Right atrium auricular region (tissue), 2 donors: ENCODE measurements at places on chromosomes 4 and X. TPM values are rescaled to one million over a fixed set of nuclear protein-coding genes. Genes with fewer than 3 reads are reported as not detected.

DNA sequence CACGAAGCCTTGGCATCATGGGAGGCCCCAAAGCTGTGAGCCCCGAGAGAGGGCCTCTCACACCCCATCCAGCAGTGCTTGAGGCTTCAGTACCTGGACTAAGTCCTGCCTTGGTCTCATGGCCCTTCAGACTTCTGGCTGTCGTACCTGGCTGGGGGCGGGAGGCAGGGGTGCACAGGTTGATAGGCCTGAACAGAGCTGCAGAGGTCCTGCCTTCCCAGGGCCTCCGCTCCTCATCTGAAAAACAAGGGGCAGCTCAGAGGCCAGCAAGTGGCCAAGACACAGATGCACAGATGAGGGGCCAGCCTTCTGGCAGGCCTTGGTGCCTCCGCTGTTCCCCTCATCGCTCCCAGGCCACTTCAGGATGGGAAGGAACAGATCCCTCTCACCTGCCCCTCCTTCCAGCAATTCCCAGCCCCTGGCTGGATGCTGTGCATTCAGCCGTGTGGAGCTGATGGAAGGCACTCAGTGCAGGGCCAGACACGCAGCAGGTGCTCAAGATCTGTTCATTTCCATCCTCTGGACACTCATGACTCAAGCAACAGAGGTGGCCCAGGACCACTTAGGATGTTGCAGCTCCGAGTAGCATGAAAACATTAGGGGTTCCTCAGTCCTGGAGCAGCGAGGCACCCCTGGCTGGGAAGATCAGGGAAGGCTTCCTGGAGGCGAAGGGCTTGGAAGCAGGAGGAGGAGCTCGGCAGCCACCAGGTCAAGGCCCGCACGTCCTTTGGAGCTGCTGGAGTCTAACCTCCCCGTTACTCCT is 1.4 kb downstream of the ZNF185 start:
- DNase-seq, result no peak
- no peaks in the 10 kb centered on the region for H3K27me3 ChIP-seq
- no peaks in the 10 kb centered on the region for H3K4me1 ChIP-seq
- no peak overlapping the region for H3K27ac ChIP-seq
- no peaks in the 10 kb centered on the region for H3K36me3 ChIP-seq
- H3K4me3 ChIP-seq, result no peak overlapping the region

- H3K4me1 ChIP-seq, result no peaks in the 10 kb centered on the region
- H3K27ac ChIP-seq, result no peak overlapping the region
- no peak for DNase-seq
- H3K36me3 ChIP-seq, result no peaks in the 10 kb centered on the region
- no peak overlapping the region for H3K4me3 ChIP-seq
- peaks cover 18% of the 10 kb centered on the region for H3K27me3 ChIP-seq
Measured at GRCh38 chrX:153522259-153522658, 4.8 kb downstream of the ATP2B3 start.

DNA sequence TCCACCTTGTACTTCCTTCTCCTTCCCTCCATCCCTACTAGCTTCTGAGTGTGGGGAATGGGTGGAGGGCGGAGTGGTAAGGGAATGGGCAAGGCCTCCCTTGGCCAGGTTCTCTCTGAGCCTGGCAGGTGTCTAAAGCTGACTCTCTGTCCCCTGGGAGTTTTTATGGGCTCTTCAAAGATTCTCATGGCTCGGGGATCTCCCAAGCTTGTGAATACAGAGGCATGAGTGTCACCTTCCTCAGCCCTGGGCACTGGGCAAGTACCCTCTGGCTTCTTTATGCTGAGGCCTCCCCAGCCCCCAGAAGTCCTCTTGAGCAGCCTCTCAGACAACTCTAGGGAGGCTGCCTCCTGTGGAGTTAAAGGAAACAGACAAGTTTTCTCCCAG is 32.5 kb upstream of the DDX3X start:
- H3K27me3 ChIP-seq, result no peaks in the 10 kb centered on the region
- no peak overlapping the region for H3K27ac ChIP-seq
- no peaks in the 10 kb centered on the region for H3K36me3 ChIP-seq
- no peak overlapping the region for H3K4me3 ChIP-seq

The SLC10A6 gene
- total RNA-seq, result 1.7 TPM

- no peak overlapping the region for H3K27ac ChIP-seq
- H3K4me3 ChIP-seq, result no peak overlapping the region
- no peaks in the 10 kb centered on the region for H3K36me3 ChIP-seq
Measured at GRCh38 chr4:184968366-184968765, 49.9 kb upstream of the HELT start.

DNA sequence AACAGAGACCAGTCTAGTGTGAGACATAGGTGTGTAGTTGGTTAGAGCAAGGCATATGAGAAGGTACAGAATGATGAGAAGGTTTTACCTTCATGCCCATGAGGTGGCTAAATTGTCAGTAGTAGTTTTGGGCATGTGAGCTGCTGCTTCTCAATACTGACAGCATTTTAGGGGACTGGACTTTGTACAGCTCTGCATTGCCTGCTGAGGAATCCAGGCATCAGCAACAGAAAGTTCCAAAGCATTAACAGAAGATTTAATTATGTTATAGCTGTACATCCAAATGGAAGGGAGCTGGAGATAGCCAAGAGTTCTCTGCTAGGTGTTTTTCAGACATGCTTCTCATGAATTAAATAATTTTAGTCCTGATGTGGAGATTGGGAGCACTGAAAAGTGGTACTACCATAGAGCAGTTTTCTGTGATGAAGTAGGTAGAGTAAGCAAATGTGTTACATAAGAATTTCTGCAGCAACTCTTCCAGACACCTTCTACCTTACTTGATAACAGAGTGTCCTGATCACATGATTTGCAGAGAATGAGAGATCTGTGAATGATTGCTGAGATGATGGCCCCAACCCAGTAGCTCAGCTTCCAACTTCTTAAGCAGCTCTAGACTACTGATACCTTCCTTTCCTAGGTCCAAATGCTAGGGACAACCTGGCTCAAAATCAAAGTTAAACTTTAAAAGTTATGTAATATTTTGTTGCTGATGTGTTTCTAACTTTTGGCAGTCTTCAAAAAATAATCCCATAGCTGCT is 30.4 kb downstream of the FNIP2 start:
- no peak overlapping the region for H3K4me3 ChIP-seq
- no peaks in the 10 kb centered on the region for H3K27me3 ChIP-seq
- H3K4me1 ChIP-seq, result peaks cover 38% of the 10 kb centered on the region
- no peak for DNase-seq
- H3K36me3 ChIP-seq, result no peaks in the 10 kb centered on the region

DNA sequence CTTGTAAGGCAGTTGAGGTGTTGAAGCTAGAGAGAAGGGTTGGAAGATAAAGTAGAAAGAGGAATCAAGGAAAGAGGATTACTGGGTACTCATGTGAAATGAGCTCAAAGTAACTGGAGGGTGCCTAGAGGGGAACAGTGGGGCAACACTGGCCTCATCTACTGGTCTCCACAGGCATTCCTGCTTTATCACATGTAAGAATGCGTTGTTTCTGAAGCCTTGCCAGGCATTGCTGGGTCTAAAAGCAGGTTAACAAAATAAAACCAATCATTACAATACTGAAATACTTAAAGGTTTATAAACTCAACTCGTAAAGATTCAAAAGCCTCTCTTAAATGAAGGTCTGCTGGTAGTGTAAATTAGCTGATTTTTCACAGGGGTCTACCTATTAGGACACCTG is 96.0 kb downstream of the FANCB start:
- no peaks in the 10 kb centered on the region for H3K4me1 ChIP-seq
- H3K36me3 ChIP-seq, result no peaks in the 10 kb centered on the region
- no peaks in the 10 kb centered on the region for H3K27me3 ChIP-seq
- H3K4me3 ChIP-seq, result no peak overlapping the region
- no peak overlapping the region for H3K27ac ChIP-seq
- DNase-seq, result no peak

GRCh38 chr4:40562208-40562607 is 67.5 kb downstream of the RBM47 start:
- H3K4me1 ChIP-seq, result no peaks in the 10 kb centered on the region
- H3K4me3 ChIP-seq, result no peak overlapping the region
- no peaks in the 10 kb centered on the region for H3K27me3 ChIP-seq

- DNase-seq, result no peak
- H3K27ac ChIP-seq, result peak overlapping the region; percentile 91
- H3K4me3 ChIP-seq, result peak overlapping the region; percentile 61
- H3K4me1 ChIP-seq, result no peaks in the 10 kb centered on the region
Measured at GRCh38 chrX:46837558-46838485, 979 bp downstream of the RP2 start.

- H3K4me3 ChIP-seq, result no peak overlapping the region
- H3K27ac ChIP-seq, result no peak overlapping the region
- H3K4me1 ChIP-seq, result no peaks in the 10 kb centered on the region
- no peaks in the 10 kb centered on the region for H3K36me3 ChIP-seq
- no peak for DNase-seq
Measured at GRCh38 chr4:110139111-110139510, 59.3 kb downstream of the ELOVL6 start.

- H3K27me3 ChIP-seq, result no peaks in the 10 kb centered on the region
- H3K27ac ChIP-seq, result no peak overlapping the region
- no peaks in the 10 kb centered on the region for H3K36me3 ChIP-seq
- no peaks in the 10 kb centered on the region for H3K4me1 ChIP-seq
Measured at GRCh38 chr4:171919314-171919713, 106.1 kb downstream of the GALNTL6 start.

- H3K4me1 ChIP-seq, result peaks cover 7% of the 10 kb centered on the region
- H3K27ac ChIP-seq, result no peak overlapping the region
- H3K36me3 ChIP-seq, result no peaks in the 10 kb centered on the region
Measured at GRCh38 chr4:174157106-174157607, 126.3 kb downstream of the FBXO8 start.

DNA sequence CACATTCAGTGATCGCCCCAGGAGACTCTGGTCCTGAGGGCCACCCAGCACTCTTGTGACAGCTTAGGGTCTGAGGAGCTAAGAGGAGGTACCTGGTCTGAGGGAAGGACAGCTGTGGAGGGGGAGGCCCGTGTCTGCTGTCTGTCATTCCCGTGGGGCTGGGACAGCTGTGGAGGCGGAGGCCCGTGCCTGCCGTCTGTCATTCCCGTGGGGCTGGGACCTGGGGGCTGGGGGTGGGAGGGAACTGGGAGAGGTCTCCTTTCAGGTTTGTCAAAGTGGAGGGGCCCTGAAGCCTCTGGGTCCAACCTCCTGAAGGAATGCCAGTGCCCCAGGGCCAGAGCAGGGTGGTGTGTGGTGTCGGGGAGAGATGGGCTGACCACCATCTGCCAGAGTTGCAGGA is 45.0 kb upstream of the ADRA2C start:
- H3K4me1 ChIP-seq, result no peaks in the 10 kb centered on the region
- H3K36me3 ChIP-seq, result no peaks in the 10 kb centered on the region
- no peak overlapping the region for H3K4me3 ChIP-seq
- DNase-seq, result no peak
- no peak overlapping the region for H3K27ac ChIP-seq
- no peaks in the 10 kb centered on the region for H3K27me3 ChIP-seq

DNA sequence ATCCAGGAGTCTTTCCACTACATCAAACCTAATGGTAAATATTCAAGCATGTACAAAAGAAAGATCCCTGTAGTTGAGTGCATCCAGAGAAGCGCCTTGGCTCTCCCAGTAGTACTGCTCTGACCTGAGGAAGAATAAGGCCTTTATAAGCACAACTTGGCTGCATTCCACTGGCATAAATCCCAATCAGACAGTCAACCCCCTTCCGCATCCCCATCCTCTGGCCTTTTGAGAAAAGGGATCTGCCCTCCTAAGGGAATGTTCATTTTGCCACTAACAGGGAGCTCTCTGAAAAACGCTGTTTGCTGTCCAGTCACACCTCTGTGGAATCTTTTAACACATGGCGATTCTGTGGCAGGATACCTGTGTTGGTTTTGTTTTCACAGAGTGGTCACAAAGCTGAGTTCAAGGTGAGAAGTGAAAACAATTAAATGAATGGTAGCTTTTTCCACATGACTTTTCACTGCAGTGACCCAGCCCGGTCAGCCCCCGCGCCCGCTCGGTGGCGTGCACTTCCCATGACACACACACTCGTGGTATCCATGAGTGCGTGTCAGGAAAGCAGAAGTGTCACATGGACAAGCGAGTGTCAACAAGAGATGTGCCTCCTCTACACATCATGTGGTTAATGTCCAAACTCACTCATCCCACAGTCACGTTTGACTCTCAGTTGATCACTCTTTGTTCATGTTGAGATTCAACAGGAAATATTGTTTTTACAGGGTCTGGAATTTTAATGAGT is 112.2 kb upstream of the ENPP6 start:
- DNase-seq, result peak; percentile 81
- H3K27ac ChIP-seq, result peak overlapping the region; percentile 72
- no peak overlapping the region for H3K4me3 ChIP-seq
- H3K36me3 ChIP-seq, result no peaks in the 10 kb centered on the region
- peaks cover 14% of the 10 kb centered on the region for H3K4me1 ChIP-seq

The MGARP gene
- total RNA-seq, result 7.1 TPM

The SSX1 gene
- not detected for total RNA-seq

The KLHL4 gene
- 2.4 TPM for total RNA-seq

The SLC4A4 gene
- total RNA-seq, result 21.7 TPM

The HTT-AS gene
- not detected for total RNA-seq

The CFAP47 gene
- total RNA-seq, result not detected

The SHROOM3 gene
- total RNA-seq, result 30.6 TPM

The CXXC4 gene
- 3.1 TPM for total RNA-seq

The TRIM60 gene
- not detected for total RNA-seq

- DNase-seq, result no peak
- H3K4me1 ChIP-seq, result no peaks in the 10 kb centered on the region
- H3K36me3 ChIP-seq, result no peaks in the 10 kb centered on the region
Measured at GRCh38 chrX:140149761-140150160, 184.4 kb upstream of the CXorf66 start.

The DRP2 gene
- total RNA-seq, result 0.04 TPM

DNA sequence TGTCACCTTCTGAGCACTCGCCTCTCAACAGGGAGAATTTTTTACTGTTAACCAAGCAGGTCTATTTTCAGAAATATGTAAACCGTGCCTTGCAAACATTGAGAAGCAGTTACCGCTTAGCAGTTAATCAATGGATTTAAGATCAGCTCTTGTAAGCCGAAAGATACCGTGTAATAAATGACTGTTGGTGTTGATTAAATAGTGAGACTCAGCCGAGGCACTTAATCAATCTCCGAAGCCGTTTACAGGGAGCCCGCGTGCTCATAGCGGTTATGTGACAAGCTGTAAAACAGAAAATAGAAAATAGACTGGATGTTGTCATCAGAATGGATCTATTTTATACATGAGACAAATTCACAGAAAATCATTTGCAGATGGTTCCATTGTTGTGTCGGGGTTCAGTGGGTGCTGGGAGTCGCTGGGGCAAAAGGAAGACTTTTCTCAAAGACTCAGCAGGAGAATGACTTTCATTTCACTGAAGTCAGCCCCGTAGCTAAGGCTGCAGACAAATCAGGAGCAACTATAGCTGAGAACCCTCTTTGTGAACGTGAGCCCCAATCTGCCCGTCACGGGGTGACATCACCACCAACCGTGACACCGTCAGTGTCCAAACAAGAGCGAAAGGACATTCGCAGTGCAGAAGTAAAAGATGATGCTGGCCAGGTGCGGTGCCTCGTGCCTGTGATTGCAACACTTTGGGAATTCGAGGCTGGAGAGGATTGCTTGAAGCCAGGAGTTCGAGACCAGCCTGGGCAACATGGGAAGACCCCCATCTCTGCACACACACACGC is 275.3 kb downstream of the CRLF2 start:
- no peaks in the 10 kb centered on the region for H3K36me3 ChIP-seq
- H3K27me3 ChIP-seq, result no peaks in the 10 kb centered on the region
- H3K4me1 ChIP-seq, result no peaks in the 10 kb centered on the region
- no peak overlapping the region for H3K4me3 ChIP-seq
- H3K27ac ChIP-seq, result no peak overlapping the region

- H3K27ac ChIP-seq, result no peak overlapping the region
- no peaks in the 10 kb centered on the region for H3K27me3 ChIP-seq
- no peaks in the 10 kb centered on the region for H3K4me1 ChIP-seq
- H3K4me3 ChIP-seq, result no peak overlapping the region
- H3K36me3 ChIP-seq, result no peaks in the 10 kb centered on the region
Measured at GRCh38 chr4:11367371-11367770, 61.3 kb downstream of the HS3ST1 start.

GRCh38 chr4:93289831-93290230 is 538.7 kb upstream of the ATOH1 start:
- no peak overlapping the region for H3K27ac ChIP-seq
- H3K27me3 ChIP-seq, result no peaks in the 10 kb centered on the region
- H3K36me3 ChIP-seq, result no peaks in the 10 kb centered on the region
- no peaks in the 10 kb centered on the region for H3K4me1 ChIP-seq
